Naive thymus-derived CD8-positive, alpha-beta T cell (primary cell): ENCODE measurements at places on chromosomes 6 and 20.

DNA sequence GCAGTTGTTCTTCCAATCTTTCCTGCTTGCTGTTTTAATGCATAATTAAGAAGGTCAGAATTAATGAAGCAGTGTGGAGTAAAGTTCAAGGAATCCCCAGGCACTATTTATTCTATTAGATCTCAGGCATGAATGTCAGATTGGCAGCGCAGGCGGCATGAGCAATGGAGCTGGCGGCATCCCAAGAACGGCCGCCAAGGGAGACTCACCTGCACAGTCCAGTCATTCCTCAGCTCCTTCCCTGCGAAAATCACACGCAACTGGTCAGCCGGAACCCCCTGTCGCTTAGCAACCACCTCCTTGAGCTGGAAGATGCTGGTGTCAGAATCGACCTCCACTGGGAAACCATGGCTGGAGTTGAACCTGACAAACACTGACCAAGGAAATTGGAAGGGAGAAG, 284.5 kb downstream of the PRKN start:
- DNase-seq = no peak

GRCh38 chr6:112401083-112401482, 54.0 kb downstream of the RFPL4B start:
- DNase-seq = no peak

- DNase-seq = no peak
These were observed 8.0 kb upstream of the EPM2A start for GRCh38 chr6:145743332-145743731.

DNA sequence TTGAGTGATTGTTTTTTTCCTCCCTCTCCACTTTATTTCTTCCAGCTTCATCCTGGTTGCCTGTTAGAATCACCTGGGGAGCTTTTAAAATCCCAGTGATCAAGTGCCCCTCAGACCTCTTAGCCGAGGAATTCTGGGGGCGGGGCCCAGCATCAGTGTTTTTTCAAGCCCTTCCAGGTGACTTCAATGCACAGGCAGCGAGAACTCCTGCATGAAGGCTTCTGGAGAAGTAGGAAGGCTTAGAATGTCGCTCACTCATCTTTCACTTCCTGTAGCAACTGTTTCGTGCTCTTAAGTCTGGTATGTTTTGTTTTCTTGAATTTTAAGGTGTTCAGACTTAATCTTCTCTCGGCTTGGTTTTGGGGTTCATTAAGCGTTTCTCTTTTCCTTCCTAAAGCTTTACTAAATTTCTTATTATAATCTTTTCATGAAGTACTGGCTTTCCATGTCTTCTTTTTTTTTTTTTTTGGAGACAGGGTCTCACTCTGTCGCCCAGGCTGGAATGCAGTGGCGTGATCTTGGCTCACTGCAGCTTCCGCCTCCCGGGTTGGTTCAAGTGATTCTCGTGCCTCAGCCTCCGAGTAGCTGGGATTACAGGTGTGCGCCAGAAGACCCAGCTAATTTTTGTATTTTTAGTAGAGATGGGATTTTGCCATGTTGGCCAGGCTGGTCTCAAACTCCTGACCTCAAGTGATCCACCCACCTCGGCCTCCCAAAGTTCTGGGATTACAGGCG, 30.9 kb upstream of the TULP1 start:
- DNase-seq = no peak

DNA sequence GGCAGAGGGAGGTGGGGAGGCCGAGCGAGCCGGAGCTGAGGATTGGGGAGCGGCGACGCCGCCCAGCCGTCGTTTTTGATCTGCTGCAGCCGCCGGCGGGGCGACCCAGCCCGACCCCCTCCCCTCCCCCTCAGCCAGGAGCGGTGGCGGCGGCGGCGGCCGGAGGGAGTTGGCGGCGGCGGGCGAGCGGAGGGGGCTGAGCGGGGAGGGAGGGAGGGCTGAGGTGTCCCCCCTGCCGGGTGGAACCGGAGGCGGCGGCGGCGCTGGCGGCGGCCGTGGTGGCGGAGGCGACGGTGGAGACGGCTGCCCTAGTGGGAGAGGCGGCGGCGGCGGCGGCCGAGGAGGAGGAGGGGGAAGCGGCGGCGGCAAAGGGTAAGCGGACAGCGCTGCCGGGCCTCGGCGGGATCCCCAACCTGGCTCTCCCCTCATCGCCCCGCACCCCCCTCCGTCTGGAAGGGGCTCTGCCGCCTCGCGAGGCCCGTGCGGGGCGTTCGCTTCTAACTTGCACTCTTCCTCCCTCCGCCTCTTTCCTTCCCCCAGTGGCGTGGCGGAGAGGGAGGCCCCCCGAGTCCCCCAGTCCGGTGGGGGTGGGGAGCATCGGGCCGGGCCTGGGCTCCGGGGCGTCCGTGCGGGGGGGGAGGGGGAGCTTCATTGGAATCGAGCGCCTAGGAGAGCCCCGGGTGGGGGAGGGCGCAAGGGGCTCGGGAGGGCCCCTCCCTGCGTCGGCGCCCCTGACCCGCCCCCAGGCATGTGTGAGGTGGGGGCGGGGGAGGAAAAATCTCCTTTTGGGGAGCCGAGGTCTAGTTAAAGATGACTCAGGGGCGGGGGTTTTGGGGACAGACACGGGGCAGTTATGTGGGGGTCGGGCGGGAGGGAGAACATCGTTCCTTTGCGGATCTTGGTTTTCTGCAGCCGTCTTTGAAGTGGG, at the start of gene TAB2:
Gene TAB2 (plus strand): TSS at position 69 of the 928 bp plus-strand sequence. CDS start 52,286 bp downstream, outside the sequence.
- DNase-seq = peak; percentile 53

DNA sequence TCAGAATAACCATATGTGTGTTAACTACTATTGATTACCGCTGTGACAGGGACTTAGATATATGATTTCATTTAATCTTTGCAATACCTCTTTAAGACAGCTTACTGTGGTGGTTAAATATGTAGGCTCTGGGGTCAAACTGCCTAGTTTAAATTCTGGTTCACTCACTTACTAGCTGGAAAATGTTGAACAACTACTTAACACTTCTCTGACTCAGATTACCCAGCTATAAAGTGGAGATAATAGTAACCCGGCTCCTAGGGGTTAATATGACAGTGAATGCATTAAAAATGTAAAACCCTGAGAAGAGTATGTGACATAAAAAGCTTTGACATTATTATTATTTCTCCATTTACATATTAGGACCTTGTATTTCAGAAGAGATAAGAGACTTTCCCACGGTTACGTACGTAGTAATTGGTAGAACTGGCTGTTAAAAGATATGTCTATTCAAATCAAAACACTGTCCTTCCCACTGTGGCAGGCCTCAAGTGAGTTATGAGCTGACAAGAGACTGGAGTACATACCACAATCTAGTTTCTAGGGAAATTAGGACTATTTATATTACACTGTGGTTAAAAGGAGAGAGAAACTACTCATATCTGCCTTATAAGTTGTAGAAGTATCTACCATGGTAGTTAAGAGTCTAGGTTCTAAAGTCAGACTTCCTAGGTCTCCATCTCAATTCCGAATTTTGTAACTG, 4.4 kb upstream of the PLCB1 start:
- no peak for DNase-seq

DNA sequence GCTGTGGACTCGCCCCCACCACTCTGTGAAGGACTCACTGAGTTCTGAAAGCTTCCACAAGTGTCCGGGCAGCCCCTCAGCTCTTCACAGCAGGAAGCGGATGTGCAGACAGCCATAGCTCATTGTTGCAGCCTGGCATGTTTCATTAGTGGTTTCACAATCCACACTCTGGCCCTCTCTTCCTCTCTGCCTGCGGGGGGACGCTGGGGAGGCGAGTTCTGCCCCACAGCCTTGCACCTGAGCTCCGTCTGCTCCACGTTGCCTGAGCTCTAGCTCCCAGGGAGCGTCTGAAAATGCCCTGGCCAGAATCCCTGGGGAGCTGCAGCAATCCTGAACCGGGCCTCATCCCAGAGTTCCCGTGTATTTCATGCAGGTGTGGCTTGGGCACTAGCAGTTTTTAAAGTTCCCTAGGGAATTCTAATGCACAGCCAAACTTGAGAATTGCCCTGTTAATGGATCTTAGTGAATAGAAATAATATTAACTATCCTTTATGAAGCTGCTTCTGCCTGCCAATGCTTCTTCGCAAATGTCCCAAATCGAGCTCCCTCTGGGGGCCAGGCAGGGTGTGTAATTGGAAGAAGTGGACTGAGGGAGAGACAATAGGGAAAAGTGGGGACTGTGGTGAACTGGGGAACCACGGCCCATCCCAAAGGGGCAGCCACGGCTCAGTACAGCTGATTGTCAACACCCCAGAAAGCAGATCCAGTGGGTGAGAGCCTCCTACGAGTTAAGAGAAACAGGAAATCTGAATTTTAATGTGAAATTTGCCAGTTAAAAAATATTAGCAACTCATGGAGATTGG, 51.5 kb downstream of the CTCFL start:
- DNase-seq = peak; percentile 26
